Hematopoietic multipotent progenitor cell (in vitro differentiated cells): ENCODE measurements at places on chromosomes 5 and 9. TPM values are rescaled to one million over a fixed set of nuclear protein-coding genes. Genes with fewer than 3 reads are reported as not detected.

MOB3B gene
- total RNA-seq = 0.54 TPM

- DNase-seq = no peak
Measured at GRCh38 chr5:51181208-51181894, 201.9 kb upstream of the ISL1 start.

GRCh38 chr5:169115461-169116124 lies 185.3 kb downstream of the SLIT3 start:
- DNase-seq = no peak

DNA sequence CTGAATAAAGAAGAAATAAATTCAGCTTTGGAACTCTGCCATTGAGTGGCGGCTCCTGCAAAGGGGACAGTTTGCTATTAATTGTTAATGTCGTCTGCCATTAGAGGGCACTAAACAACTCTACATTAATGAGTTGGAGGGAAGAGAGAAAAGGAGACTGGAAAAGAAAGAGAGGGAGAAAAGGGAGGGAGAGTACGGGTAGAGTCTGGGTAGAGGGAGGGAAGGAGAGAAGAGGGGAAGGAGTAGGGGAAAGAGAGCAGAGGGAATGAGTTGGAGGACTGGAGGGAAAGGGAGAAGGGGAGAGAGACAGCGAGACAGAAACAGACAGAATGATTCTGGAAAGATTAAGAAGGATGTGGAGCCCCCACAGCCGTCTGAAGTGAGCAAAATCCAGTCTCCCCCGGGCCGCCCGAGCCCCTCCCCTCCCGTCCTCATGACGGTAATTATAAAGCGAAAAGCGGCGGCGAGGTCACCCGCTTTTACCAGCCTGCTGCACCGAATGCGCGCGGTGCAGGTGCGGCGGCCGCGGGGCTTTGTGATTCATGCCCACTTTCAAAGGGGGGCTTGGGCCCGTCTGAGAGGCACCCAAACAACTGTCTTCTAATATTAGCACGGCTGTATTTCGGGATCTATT lies 1.9 kb upstream of the FST start:
- peak; percentile 74 for DNase-seq

DNA sequence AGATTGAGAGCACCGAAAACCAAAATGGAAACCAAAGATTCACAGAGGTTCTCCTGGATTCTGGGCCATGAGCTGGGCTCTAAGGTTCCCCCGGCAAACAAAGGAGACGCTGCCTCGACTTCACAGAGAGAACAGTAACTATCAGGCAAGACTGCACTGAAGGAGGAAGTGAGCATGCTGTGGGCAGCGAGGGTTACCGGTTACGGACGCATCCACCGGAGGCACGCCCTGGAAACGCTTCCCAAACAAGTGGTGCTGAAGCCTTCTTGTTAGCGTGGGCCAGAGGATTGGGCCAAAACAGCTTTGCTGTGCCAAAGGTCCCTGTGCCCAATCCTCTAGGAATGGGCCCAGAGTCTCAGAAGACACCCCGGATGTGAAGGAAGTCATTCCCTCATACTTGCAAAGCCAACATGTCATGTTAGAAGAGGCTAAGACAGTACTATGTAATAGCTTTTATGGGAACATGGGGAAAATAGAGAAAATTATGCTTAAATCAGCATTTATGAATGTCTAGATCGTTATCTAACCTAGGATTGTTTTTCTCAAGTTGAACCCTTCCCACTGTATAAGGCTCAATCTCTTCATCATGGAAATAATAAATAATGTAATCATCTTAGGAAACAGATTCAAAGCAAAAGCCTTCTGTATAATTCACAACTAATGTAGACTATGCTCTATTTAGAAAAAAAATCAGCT lies 145.4 kb downstream of the GABBR2 start:
- no peak for DNase-seq

SLC45A2 gene
- 0.27 TPM for total RNA-seq

- no peak for DNase-seq
Measured at GRCh38 chr9:130183133-130183762, 11.0 kb downstream of the NCS1 start.

ECM2 gene
- not detected for total RNA-seq

C1QTNF2 gene
- 0.27 TPM for total RNA-seq

- peak; percentile 85 for DNase-seq
Measured at GRCh38 chr9:78695519-78695918, 398.6 kb downstream of the PSAT1 start.

- DNase-seq = no peak
Measured at GRCh38 chr5:113447498-113448050, 12.8 kb upstream of the TSSK1B start.

FAM221B gene
- total RNA-seq = not detected

GRCh38 chr5:117327511-117327910 lies 752.9 kb upstream of the SEMA6A start:
- DNase-seq = no peak

GRCh38 chr5:76521240-76521758 lies 101.9 kb downstream of the F2RL2 start:
- no peak for DNase-seq

DNA sequence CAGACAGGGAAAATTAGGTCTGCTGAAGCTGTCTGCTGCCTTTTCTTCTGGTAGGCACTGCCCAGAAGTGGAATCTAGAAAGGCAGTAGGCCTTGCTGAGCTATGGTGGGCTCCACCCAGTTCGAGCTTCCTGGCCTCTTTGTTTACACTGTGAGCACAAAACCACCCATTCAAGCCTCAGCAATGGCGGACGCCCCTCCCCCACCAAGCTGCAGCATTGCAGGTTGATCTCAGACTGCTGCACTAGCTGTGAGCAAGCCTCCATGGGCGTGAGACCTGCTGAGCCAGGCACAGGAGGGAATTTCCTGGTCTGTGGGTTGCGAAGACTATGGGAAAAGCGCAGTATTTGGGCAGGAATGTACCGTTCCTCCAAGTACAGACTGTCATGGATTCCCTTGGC lies 18.5 kb downstream of the AGTPBP1 start:
- DNase-seq = no peak

GABBR2 gene
- total RNA-seq = not detected

CRB2 gene
- total RNA-seq = under 0.01 TPM

DNA sequence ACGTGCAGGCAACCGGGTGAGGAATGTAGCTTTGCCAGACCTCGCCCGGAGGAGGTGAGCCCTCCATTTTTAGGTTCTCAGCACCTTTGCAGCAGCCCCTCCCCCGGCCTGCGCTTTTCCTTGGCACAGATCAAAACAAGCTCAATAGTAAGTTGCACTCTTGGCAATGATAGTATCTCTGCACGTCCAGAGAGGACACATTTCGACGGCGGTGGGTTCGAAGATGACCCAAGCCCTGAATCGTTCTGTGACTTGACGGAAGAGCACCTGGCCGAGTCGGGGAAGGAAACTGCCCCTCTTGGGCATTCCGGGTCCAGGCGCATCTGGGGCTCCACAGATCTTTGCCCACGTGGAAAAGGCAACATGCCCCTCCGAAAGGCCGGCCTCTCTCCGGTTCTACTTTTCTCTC lies 904 bp downstream of the GDNF start:
- DNase-seq = no peak

SMIM33 gene
- under 0.01 TPM for total RNA-seq
